Ureter (tissue), 1 donor: ENCODE measurements at places on chromosomes 1 and 21. TPM values are rescaled to one million over a fixed set of nuclear protein-coding genes. Genes with fewer than 3 reads are reported as not detected.

DNA sequence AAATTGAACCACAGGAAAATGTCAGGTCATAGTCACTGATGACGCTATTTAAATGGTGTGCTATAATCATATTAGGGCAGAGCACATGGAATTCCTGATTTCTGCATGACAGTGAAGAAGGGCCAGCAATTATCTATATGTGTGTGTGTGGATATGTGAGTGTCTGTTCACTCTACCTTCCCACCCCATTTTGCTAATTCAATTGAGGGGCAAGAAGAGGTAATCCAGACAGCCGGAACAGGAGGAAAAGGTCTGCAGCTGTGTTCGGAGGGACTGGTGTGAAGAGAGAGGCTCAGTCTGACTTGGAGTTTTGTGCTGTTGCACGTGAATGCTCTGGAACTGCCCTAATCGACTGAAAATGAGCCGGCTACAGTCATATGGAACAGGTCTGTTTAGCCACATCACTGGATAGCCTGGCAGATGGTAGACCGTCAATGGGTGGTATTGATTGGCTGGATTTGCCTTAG, 5.1 kb upstream of the ELAVL4 start:
- DNase-seq, result no peak

GRCh38 chr1:145828367-145829026, 4.5 kb downstream of the POLR3C start:
- DNase-seq, result no peak

DNA sequence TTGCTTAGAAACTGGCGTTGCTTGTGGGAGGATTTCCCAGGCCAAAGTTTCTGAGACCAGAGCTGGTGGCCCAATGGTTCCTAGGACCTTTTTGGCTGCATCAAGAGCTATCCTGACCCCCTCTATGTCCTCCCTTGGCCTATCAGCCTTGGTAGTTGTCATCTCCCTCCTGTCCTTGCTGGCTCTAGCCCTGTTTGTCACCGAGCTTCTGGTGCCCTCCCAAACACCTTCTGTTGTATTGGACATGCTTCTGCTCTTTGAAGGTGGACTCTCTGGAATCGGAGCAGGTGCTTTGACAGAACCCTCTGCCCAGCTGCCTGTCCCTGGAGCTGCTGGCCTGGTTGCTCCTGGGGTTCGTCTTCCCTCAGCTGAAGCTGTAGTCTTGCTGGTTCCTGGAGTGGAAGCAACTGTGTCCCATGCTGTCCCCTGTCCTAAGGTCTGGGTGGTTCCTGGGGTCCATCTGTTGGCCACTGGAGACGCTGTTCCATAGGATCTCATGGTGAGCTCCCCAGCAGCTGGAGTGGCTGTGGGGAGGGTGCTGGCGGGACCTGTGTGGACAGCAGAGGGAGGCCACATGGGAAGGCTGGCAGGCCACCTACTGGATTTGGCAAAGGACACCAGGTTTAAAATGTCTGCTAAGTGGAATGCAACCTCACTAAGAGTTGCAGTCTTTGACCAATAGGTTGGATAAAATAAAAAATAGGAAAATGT, 9.4 kb downstream of the FCAMR start:
- DNase-seq, result no peak

DNA sequence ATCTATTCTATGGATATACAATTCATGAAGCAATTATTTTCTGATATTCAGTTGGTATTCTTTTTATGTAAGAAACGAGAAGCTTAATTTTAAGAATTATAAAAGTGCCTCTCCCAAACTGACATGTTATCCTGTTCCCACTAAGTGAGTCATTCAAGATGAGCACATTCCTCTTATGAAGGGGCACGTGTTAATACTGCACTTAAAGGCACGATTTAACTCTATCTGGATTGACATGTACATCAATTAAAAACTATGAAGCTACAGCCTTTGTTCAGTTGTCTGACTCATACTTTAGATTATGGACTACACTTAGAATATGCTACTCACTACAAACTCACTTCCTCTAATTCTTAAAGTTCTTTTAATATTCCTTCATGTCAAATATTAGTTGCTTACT, 111.6 kb downstream of the CYYR1 start:
- no peak for DNase-seq

GRCh38 chr1:192376374-192376773, 59.6 kb downstream of the RGS21 start:
- DNase-seq, result no peak

- no peak for DNase-seq
Observed at GRCh38 chr1:174726167-174726879, 273.4 kb upstream of the CACYBP start.

DNA sequence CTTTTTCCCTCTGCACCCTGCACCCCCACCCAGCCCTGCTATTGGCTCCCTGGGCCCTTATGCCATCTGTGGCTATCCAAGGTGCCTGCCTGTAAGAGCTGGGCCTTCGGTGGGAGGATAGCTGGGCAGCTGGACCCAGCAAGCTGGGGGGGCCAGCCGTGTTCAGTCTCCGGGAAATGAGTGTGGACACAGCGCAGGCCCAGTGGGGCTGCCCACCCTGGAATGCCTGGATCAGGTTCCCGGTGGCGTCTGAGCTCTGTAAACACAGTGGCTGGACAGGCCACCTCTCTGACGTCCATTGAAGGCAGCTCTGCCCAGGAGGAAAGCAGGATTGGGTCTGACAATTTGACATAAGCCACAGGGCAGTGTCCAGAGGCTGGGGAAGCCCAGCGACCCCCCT, 127.8 kb downstream of the FOXD2 start:
- no peak for DNase-seq

DNA sequence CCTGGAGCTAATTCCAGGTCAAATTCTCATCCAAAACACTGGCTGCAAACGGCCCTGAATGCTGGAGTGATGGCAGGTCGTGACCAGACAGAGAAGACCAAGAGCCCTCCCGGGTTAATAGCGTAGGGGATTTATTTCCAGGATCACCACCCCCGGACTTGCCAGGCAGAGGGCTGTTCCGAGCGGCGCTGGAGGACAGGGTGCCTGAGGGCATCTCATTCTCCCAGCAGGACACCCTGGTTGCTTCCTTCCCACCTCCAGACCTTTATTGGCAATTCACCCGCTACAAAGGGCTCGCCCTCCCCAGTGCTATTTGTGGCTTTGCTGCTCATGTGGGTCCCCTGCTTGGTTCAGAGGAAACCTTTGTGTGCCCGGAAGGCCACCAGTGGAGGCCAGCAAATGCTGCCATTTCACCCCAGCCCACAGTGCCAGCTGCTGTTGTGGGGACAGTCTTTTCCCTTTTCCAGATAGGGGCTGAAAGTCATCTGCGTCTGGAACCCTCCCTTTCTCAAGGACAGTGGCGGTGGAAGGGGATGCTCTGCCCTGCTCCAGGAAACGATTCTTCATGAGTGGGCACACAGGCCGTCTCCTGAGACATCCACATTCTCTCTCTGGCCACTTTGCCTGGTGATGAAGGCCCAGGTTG, 19.0 kb upstream of the C1orf174 start:
- DNase-seq, result no peak

- no peak for DNase-seq
Observed at GRCh38 chr1:119829625-119830024, 18.4 kb upstream of the REG4 start.

DNA sequence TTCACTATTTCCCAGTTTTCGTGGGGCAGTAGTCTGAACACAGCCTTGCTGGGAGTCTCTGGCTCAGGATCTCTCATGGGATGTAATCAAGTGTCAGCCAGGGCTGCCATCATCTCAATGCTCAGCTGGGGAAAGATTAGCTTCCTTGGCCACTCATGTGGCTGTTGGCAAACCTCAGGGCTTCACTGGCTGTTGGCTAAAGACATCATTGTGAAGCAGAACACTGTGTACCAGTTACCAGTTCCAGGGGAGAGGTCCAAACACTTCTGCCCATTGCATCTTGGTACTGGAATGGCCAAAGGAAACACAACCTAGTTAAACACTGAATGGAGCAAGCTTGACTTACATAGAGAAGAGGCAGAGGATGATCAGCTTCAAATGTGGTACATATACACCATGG, 33.7 kb downstream of the AADACL4 start:
- no peak for DNase-seq

DNA sequence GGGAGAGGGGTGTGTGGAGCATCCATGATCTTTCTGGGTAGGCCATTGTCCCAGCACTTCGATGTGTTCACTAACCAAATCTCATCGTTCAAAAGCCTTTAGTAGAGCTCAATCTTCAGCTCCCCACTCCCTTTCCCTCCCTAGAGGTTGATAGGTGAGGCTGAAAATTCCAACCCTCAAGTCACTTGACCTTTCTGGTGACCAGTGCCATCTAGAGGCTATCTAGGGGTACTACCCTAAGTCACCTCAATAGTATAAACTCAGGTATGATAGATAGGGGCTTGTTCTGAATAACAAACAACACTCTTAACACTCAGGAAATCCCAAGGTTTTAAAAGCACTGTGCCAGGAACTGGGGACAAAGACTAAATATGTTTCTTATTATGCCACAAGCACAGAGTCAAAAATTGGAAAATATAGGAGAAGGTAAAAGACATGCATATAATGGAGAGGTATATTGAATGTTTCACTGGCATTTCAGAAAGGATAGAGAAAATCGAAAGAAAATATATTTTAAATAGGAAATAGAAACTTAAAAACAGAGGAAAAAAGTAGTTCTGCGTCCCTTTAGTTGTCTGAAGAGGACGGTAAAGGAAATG, 42.9 kb upstream of the CD53 start:
- no peak for DNase-seq

- no peak for DNase-seq
Observed at GRCh38 chr1:39420493-39420892, 70.9 kb upstream of the BMP8A start.

- no peak for DNase-seq
Observed at GRCh38 chr1:228058172-228058948, 24.1 kb upstream of the ARF1 start.

DNA sequence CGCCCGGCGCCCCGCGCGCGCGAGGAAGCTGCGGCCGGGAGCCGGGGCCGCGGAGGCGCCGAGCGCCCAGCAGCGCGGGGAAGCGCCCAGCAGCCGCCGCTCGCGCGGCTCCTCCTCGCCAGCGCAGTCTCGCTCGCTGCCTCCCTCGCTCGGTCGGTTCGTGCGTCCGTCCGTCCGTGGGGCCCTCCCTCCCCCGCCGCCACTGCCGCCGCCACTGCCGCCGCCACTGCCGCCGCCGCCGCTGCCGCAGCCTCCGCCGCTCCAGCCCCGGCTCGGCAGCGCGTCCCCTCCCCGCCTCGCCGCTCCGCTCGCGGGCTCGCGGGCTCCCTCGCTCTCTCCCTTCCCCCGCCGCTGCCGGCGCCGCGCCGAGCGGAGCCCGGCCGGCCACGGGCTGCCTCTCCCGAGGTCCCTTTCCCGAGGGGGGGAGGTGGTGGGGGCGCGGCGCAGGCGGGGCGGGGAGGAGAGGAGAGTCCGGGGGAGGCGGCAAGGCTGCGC, at the start of gene KCND3:
KCND3 (minus strand) TSS at position 138 of the 495 bp plus-strand sequence.
- no peak for DNase-seq

DNA sequence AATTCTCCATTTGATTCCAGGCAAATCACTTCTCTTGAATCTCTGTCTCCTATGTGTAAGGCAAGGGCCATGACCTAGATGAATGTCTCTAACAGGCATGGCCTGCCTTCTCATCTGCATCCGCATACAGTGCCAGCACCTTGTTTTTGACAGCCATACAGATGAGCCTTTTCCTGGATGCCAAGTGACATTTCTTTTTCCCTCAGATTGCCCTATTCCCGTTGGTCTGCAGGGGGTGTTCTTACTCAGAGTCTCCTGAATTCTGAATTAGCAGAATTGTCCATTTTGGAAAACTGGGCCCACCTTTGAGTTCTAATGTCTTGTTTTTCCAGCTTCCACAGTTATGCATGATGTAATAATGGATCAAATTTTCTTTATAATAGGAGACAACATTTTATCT, 88.0 kb upstream of the ADAR start:
- no peak for DNase-seq

DNA sequence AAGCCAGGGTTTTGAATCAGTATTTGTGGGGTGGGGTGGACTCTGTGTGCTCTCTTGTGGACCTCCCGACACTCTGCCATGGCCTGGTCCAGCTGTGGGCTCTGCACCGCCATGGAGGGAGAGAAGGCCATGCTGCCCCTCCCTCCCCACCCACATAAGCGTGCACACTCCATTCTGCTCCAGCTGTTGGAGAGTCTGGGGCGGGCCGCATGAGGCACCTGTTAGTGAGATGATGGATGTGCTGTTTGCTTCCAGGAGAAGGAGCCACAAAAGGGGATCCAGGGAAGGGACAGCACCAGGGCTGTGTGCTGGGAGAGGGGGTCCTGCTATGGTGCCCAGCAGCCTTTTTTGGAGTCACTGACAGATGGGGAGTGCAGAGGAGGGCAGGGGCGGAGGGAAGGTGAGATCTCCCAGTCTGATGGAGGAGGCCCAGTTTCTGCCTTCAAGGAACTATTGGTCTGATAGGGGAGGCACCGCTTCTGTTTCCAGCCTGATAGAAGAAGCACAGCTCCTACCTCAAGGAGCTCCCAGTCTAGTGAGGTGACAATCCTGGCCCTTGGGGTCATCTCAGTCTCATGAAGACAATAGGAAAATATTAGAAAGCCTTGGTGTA, 101.5 kb downstream of the ACTL8 start:
- no peak for DNase-seq

Gene CCDC18
- total RNA-seq, result 3.8 TPM

Gene SLC44A3
- 72.1 TPM for total RNA-seq

Gene AMIGO1
- 6.0 TPM for total RNA-seq

Gene COL11A1
- not detected for total RNA-seq
